ENCODE measurements at places on chromosomes 5 and 9. TPM values are rescaled to one million over a fixed set of nuclear protein-coding genes. Genes with fewer than 3 reads are reported as not detected.
A peak's percentile ranks its signal among the peaks of the same experiment; 100 is the strongest.

CXCL14 gene
- 28.3 TPM for polyA plus RNA-seq

- peak; percentile 84 for DNase-seq
Observed at GRCh38 chr9:124835026-124835557, 18.2 kb upstream of the WDR38 start.

GRCh38 chr9:75921391-75922127 is 31.1 kb downstream of the PCSK5 start:
- peak; percentile 70 for DNase-seq

DNA sequence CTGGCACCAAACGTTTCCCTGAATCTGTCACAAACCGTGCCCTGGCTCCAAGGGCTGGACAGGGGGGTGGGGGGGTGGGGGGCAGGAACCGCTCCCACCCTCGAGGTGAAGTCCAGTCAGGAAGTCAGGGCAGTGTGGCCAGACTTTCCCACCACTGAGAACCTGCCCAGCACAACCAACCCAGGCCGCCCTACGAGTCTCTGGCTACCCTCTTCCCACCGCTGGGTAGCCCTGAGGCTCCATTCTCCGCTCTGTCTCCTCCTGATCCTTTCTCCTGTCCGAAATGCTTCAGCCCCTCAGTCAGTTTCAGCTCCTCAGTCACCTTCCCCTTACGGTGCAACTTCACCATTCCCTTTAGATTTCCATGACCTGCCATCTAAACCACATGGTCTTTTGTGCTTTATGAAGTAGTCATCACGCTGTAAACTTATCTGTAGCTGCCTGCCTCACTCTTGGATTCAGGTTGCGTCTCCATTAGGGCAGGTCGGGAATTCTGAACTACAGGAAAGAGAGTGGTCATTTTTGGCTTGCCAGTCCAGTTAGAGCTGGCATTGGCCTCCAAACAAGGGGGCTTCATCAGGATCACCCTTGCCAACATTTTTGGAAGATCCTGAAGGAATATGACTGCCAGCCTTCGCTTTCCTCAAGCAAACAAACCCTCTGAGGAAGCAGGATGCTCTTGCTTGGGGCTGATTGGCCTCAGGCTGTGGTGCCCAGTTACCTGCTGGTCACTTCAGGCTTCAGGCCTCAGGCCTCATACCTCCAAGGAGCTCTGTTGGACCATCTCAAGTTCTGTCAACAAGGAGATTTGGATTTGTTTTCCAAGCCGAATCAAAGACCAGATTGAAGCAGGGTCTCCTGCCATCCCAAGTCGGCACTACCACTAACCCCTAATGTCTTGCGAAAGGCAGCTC is 794 bp upstream of the DCAF12 start:
- DNase-seq = no peak

- DNase-seq = no peak
Observed at GRCh38 chr9:89404074-89404473, 85.8 kb downstream of the SECISBP2 start.

PHF24 gene
- 0.09 TPM for polyA plus RNA-seq

NR2F1 gene
- polyA plus RNA-seq = 6.7 TPM

GRCh38 chr9:131320031-131320685 is 30.6 kb downstream of the PLPP7 start:
- DNase-seq = peak; percentile 95

CARTPT gene
- not detected for polyA plus RNA-seq

DNA sequence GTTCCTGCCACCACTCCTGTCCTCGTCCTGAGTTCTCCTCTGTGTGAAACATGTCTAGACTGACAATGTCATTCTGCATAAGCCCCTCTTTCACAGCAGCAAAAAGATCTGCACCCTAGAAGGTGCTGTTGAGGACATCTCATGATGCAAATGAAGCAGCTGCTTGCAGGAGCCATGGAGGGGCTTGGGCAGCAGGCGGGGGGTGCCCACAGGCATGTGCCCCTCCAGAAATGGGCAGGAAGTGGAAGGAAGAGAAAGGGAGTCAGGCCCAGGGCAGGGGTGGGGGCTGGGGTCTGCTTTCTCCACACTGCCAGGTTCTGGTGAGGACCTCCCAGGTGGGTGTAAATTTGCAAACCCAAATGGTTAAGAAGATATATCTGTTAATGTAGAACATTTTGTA is 54.5 kb upstream of the KCNMB1 start:
- no peak for DNase-seq

DNA sequence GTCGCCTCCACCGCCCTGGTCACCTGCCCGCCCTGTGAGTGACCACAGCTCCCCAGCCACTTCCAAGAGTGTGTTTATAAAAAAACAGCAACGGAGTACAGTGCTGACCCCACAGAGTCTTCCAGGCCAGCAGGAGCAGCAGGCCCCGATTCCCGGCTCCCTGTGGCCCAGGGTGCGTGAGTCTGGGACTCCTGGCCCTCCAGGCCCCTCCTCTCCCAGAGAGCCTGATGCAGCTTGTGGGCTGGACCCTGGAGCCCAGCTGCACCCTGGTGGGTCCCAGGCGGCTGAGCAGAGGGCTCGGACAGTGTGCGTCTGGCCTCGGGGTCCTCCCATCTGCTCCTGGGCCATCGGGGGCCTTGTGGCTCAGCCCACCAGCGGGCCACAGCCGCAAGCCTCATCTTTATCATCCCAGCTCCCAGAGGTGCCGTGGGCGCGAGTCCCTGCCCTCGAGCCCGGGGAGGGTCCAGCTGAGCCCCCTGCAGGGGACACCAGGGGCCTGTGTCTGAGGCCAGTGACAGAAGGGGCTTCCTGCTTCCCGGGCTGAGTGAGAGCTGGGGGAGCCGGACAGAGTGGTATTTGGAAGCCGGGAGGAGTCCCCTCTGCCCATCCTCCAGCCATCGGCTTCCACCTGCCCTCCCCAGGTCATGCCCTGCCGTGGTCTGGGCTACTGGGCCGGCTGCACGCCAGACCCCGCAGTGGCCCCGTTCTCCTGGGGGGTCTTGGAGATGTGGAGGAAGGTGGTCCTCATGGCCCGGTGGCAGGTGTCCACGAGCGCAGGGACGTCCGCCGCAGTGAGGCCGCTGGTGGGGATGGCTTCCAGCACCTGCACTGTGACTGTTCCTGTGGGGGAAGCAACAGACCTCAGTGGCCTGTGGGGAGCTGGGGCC is 10.6 kb downstream of the EGFL7 start:
- no peak for DNase-seq

TTLL11 gene
- 21.4 TPM for polyA plus RNA-seq

All from muscle of leg (tissue), 16 donors.